GM03348 (cell line): ENCODE measurements at places on chromosomes 3 and 15.

DNA sequence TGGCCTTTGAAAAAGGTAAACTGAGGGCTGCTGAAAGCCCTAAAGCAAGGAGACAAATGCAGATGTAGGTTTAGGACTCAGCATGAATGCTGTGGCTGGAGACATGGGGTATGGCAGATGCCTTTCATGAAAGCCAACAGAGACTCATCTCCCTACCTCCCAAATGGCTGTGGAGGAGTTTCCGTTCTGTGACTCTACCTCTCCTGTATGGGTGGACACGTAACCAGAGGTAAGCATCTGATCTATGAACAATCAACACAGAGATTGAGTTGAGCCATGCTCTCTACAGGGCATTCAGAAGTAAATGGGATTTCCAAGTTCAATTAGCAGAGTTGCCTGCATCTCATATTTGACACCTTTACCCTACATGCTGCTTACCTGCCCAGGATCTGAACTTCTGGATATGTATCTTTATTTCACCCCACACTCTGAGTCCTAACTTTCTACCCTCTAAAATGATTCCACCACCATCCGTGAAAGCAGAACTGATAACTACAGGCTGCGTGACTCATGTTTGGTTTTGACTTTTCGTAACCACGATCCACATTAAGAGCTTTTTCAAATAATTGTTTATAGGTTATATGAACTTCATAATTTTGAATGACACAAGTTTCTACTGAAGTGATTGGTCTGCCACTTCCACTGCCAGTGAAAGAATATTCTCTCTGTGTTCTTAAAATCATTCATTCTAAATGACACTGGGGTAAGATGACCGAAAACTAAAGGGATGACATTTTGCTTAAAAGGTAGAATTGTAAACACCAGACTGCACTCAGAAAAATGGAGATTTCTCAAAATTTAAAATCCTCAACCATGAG, 1058.7 kb downstream of the FHIT start:
- DNase-seq: no peak

DNA sequence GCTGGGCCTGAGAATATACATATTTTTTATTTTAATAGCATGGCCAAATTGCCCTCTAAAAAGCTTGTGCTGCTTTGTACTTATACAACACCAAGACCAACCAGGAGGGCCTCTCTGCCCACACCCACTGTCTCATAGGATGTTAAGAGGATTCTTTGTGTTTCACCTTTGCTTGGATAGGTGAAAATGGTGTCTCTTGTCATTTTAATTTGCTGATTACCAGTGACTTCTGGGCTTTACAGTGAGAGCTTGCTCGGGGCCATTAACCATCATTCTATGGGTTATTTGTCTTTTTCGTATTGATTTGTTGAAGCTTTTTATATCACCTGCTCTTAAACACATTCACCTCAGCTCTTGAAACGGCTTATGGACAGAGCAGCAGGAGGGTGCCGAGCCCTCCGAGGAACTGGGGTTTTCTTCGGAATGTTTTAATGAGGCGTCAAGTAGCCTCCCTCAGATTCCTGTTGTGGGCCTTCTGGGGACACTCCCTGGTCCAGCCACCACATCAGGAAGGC, 10.5 kb downstream of the PTH1R start:
- no peak for DNase-seq

DNA sequence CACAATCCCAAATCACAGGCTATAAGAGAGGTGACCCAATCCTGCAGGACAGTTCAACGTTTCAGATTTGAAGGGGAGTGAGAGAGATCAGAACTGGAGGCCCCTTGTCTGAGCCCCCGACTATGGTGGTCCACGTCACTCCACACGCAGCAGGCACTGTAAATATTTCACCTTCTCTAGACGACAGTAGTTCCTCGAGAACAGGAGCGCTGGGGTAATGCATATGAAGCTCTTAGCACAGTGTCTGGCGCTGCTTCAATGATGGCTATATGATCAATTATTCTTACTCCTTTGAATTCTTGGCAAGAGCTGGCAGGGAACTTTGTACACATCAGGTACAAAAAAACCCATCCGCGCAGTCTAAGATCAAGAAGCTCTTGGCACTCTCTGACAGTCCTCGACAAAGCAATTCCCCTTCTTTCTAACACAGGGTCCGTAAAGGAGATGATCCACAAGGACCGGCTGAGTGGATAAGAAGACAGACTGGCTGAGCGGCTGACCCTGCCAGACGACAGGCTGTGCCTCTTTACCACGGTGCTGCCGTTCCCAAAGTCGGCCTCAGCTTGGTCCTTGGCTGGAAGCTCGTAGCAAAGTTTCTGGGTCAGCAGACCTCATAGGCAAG, 522 bp upstream of the NRROS start:
- DNase-seq: peak; percentile 15

GRCh38 chr3:4831580-4831950, 147.7 kb upstream of the BHLHE40 start:
- DNase-seq: no peak

GRCh38 chr3:72820415-72820814, 27.8 kb downstream of the SHQ1 start:
- peak; percentile 37 for DNase-seq

GRCh38 chr3:173371848-173372487, 25.6 kb upstream of the NLGN1 start:
- peak; percentile 58 for DNase-seq

DNA sequence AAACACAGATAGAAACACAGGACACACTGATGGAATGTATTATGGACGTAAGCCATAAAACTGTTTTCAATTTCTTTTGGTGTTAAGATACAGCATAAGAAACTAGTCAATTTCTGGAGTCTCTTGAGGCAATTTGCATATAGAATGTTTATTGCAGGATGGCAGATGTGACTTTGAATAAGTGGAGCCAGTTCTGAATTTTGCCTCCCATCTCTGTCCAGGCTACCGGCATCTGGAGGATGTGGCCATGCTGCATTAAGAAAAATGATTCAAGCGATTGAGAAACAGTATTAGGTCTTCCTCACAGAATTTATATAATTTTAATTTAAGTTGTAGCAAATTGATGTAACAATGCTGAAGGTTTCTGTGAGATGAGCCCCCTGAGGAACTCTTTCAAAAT, 81.5 kb downstream of the CHST2 start:
- no peak for DNase-seq

- peak; percentile 44 for DNase-seq
Measured at GRCh38 chr15:89566181-89566580, 9.1 kb upstream of the TICRR start.

GRCh38 chr3:172698631-172699030, 12.2 kb downstream of the NCEH1 start:
- no peak for DNase-seq

DNA sequence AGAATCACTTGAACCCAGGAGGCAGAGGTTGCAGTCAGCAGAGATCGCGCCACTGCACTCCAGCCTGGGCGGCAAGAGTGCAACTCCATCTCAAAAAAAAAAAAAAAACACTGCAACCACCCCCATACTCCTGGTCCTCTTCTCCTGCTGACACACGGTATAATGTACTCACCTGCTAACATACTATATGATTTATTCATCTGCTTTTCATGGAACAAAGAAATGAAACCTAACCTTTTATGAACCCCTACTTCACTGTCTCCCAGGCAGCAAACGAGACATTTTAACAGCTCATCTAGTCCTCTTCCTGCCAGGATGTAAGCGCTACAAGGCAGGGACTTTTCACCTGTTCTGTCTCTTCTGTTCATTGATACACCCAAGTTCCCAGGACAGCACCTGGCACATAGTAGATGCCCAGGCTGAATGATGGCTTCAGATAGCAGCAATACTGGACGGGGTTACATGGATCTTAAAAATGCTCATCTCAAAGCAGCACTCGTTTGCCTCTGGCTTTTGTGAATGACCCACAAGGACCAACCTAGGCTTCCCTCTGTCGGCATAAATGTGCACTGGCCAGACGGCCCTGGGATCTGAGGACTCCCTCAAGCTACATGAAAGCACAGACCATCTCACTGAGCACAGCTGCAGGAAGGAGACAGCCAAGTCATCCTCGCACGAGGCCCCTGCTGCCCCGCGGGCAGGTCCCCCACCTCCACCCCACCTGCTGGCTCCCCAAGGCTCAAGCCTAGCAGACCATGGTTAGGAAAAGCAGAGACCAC, 20.3 kb downstream of the XXYLT1 start:
- no peak for DNase-seq

DNA sequence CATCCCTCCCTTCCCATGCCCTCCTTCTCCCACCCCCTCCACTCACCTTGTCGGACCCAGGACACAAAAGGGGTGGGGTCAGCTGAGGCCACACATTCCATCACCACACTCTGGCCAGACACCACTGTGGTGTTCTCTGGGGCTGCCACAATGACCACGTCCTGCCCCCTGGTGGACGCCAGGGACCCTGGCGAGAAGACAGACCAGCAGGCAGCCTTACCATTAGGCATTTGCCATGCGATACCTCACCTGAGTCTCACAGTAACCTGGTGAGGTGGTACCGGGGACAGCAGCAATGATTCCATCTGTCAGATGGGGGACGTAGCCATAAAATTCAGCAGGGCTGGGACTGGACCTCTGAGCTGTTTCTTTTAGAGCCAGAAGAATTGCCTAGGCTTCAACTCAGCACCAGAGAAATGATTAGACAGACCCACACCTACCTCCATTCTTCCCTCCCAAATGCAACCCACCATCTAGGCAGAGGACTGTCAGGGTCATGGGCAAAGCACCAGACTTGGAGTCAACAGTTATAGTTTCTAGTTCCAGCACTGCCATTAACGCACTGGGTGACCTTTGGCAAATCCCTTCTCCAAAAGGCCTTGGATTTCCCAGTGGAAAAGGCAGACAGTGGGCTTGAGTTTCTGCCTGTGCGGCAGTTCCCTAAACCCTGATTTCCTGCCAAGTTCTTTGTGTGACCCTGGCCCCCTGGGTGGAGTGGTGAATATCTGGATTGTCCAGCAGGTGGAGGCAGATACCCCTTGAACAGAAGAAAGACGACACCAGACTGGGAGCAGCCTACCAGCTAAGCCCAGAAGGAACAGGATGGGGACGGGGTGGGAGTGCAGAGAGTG, 21.8 kb downstream of the IGDCC4 start:
- DNase-seq: peak; percentile 90

- DNase-seq: no peak
Measured at GRCh38 chr15:46676233-46677206, 1040.8 kb upstream of the SEMA6D start.

DNA sequence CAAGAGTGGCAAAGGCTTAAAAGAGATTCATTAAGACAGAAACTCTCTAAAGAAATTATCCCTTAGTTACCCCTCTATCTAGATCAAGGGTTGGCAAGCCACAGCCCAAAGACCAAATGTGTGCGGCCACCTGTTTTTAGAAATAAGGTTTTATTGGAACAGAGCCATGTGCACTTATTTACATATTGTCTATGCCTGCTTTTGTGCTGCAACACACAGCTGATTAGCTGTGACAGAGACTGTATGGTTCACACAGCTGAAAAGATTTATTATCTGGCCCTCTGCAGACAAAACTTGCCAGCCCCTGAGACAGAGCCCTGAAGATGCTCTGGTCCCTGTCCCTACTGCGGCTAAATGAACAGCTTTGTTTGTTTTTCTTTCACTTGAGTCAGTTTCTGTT, 88.1 kb downstream of the ADAMTS9 start:
- DNase-seq: no peak

DNA sequence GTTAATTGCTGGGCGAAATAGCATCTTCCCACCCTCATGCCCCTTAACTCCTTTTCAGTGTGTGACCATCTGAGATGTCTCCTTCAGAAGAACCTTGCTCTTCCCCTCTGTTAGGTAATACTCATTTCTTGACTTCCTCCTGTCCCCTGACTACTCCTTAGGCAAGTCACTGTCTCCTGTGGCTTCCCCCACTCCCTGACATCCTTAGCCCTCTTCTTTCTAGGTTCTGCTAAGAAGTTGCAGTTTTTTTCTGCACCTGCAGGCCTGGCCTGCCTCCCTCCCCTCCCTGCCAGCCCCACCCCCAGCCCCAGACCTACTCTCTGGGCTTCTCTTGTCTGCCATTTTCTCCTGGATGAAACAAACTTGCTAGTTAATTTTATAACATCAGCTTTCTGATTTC, 15.2 kb upstream of the EID1 start:
- DNase-seq: no peak

DNA sequence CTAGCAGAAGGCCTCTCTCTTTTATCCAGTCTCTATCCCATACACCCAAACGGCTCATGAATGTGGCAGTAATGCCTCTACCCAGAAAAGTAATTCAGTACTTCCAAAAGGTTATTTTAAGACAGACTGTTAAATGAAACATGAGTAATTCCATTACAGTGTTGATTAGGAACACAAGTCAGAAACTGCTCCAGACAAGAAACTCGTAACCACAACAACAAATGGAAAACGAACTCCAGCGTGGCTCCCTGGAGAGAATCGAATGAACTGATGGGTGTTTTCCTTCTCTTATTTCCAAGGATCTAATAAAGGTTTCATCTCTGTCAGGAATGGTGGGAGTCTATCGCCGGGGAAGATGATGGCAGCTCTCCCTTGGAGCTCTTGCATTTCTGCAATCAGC, 228.4 kb downstream of the MAGI1 start:
- no peak for DNase-seq

GRCh38 chr3:171936191-171936841, 93.2 kb downstream of the TMEM212 start:
- peak; percentile 67 for DNase-seq

- no peak for DNase-seq
Measured at GRCh38 chr15:74651242-74651741, 35.7 kb downstream of the CLK3 start.

- DNase-seq: no peak
Measured at GRCh38 chr15:63605036-63605435, 7.8 kb downstream of the FBXL22 start.

- DNase-seq: no peak
Measured at GRCh38 chr3:173785004-173785403, 387.5 kb downstream of the NLGN1 start.

DNA sequence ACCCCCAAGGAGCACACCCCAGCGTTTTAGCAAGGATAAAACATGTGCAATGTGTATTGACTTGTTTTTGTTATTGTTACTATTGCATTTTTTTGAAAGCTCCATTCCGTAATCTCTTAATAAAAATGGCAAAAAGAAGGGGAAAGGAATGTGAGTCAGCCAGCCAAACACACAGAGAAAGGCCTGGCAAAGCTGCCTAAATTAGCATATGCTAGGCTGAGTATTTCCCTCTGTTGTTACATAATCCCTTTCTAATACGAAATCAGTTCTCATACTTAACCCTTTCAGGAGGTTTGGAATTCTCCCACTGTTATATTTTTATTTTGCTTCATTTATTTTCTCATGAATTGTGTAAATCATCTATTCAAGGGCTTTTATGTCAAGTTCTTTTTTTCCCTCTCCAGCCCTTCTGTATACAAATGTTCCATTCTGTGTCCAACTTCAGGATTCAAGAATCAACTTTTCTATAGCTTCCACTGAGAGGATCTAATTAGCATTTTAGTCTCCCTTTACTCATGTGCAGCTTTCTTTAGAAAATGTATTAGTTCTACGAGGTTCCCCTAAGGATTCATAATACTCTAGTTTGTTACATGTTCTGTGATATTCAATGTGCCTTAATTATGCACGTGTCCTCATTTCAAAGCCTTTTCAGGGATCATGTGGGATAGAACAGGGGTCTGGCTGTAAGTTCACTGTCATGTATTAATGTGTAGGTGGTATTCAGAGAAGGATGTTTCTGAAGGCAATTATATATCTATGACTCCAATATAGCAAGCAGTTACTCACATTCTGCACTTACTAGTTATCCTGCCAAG, 9.2 kb downstream of the CADM2 start:
- DNase-seq: no peak
